ENCODE measurements at places on chromosomes 1 and 21.

GRCh38 chr1:183553764-183554163, 36.5 kb downstream of the NCF2 start:
- DNase-seq = no peak

DNA sequence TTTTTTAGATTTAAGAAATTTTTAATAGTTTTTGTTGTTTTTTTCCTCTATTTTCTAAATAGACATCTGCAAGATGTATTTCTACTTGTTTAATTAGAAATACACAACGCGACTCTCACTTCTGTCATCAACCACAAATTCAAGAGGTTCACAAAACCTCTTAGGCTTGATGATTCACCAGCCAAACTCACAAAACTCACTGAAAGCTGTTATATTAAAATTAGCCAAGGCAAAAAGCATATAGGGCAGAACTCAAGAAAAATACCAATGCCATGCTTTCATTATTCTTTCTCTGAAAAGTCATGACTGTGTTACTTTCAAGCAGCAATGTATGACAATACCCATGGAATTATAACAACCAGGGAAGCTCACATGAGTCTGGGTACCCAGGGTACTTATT, 487.0 kb upstream of the RGS18 start:
- DNase-seq = no peak

DNA sequence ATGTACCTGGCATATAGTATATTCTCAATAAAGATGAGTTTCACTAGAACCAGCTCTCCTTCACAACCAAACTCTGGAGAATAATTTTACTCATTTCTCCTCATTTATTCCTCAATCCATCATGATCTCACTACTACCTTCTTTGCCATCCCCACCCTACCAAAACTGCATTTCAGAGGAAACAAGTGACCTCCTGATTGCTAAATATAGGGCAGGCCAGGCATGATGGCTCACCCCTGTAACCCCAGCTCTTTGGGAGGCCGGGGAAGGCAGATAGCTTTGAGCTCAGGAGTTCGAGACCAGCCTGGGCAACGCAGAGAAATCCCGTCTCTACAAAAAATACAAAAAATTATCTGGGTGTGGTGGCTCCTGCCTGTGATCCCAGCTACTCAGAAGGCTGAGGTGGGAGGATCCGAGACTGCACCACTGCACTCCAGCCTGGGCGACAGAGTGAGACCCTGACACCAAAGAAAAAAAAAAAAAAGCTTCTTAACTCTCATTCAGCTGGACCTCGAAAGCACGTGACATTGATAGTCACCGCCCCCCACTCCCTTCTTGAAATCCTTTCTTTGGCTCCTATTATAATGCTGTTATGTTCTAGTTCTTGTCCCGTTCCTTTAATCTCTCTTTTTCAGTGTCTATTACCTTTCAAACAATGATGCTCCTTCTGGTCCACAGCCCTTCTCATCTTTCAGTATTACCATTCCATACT, 2.1 kb downstream of the TESK2 start:
- no peak for DNase-seq

DNA sequence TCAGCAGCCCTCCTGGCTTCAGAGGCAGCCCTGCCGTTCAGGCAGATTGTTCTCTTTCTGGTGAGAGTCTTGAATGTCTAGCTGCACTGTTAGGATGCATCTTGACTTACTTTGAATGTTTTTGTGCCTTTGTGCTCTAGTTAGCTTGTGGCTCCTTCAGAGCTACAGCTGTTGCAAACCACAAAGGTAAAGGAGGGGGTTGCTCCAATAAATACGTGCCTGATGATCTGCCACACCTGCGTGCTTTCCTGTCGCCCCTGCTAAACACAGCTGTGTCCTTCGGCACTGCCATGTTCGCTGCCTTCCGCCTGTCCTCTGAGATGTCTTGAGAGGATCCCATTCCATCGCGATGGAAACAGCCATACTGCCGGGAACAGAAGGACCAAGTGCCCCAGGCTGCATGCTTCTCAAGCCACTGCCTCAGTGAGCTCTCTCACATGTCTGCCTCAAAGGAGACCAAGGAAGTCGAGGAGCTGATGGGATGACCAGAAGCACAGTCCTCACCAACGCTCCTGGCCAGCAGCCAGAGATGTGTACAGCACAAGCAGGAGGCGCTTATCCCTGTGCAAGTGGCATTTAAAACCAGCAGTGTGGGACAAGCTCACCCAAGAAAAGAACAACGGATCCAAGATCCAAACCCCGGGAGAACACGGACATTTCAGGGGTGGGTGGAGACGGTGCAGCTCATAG, 12.0 kb upstream of the SMIM12 start:
- no peak for DNase-seq
